ENCODE measurements at places on chromosomes 16 and 17. TPM values are rescaled to one million over a fixed set of nuclear protein-coding genes. Genes with fewer than 3 reads are reported as not detected.

The USB1 gene
- total RNA-seq = 42.2 TPM

The RNF43 gene
- total RNA-seq = 10.9 TPM

The TNFSF13 gene
- total RNA-seq = 103 TPM

The SULT1A2 gene
- total RNA-seq = 10.8 TPM

The AFMID gene
- total RNA-seq = 47.9 TPM

The KCNAB3 gene
- total RNA-seq = 10.0 TPM

The CD300E gene
- 5.3 TPM for total RNA-seq

The LRRC37A gene
- 3.0 TPM for total RNA-seq

The PIP4K2B gene
- 38.4 TPM for total RNA-seq

The SNX20 gene
- 10.6 TPM for total RNA-seq

The PRDM7 gene
- not detected for total RNA-seq

The PSMC3IP gene
- total RNA-seq = 5.0 TPM

The KRTAP4-9 gene
- total RNA-seq = not detected

The NPTX1 gene
- total RNA-seq = 0.39 TPM

The CES5A gene
- not detected for total RNA-seq

The CBLN1 gene
- total RNA-seq = 0.49 TPM

The VMO1 gene
- 3.1 TPM for total RNA-seq

The PCYT2 gene
- total RNA-seq = 49.8 TPM

The TLCD2 gene
- total RNA-seq = 11.3 TPM

The DBNDD1 gene
- 23.2 TPM for total RNA-seq

The FOXC2 gene
- total RNA-seq = not detected

The BAHCC1 gene
- total RNA-seq = 8.2 TPM

The GAST gene
- total RNA-seq = not detected

The UBE2O gene
- 28.4 TPM for total RNA-seq

The CACNA1H gene
- 46.1 TPM for total RNA-seq

The RNU2-1 gene
- total RNA-seq = 5,003 TPM

The GPR139 gene
- not detected for total RNA-seq

The TP53TG3C gene
- 0.30 TPM for total RNA-seq

The OTOA gene
- 0.63 TPM for total RNA-seq

The LRRC37B gene
- 16.0 TPM for total RNA-seq

The TSC2 gene
- total RNA-seq = 53.8 TPM

The HOXB4 gene
- 0.61 TPM for total RNA-seq

The CAPNS2 gene
- 3.1 TPM for total RNA-seq

The LGALS9B gene
- total RNA-seq = not detected

The KRTAP2-3 gene
- total RNA-seq = not detected

The MT4 gene
- total RNA-seq = not detected

The RASL10B gene
- 1.4 TPM for total RNA-seq

The CPHXL2 gene
- total RNA-seq = not detected

The MYO15A gene
- total RNA-seq = 6.3 TPM

The ZP2 gene
- total RNA-seq = not detected

The CD7 gene
- total RNA-seq = 6.6 TPM

The ALDH3A1 gene
- 72.8 TPM for total RNA-seq

The ZNF688 gene
- total RNA-seq = 15.0 TPM

The SSTR5 gene
- not detected for total RNA-seq

The GPRC5B gene
- 5.3 TPM for total RNA-seq

The SPATA22 gene
- total RNA-seq = not detected

The CA5A gene
- not detected for total RNA-seq

The HOXB2 gene
- 1.4 TPM for total RNA-seq

The KRT25 gene
- not detected for total RNA-seq

The CCL2 gene
- total RNA-seq = 100.0 TPM

The IGSF6 gene
- total RNA-seq = 9.6 TPM
